Fibroblast of skin of left biceps (primary cell): ENCODE measurements at places on chromosomes 3 and 15.
A peak's percentile ranks its signal among the peaks of the same experiment; 100 is the strongest.

GRCh38 chr15:40420071-40420713, 14.6 kb downstream of the IVD start:
- no peak for DNase-seq

GRCh38 chr15:65829130-65829764, 37.2 kb upstream of the DENND4A start:
- DNase-seq, result no peak

DNA sequence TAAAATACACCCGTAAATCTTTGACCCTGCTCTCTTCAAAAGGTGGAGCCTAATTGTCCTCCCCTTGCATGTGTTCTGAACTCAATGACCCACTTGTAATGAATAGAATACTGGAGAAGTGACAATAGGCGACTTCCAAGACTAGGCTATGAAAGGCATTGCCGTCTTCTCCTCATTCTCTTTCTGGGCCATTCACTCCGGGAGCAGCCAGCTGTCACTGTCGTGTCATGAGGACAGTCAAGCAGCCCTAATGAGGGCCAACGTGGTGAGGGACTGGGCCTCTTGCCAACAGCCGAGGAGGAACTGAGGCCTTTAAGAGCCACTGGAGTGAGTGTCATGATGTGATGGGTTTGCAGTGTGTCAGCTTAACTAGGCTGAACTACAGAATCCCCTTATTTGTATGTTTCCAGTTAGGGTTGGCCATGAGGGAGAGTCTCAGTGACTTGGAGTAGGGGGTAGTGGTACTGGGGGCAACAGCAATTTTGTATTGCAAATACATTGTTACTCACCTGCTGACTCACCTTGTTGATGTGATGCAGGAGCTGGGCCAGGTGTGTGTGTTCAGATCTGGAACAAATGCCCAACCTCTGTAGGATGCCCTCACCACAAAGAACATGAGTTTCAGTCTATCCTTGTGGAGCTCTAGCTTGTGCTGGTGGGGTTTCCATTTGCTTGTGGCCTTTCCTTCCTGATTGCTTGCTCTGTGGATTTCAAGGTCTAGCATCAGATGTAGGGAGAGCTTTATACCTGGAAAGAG, 188.5 kb upstream of the PROK2 start:
- no peak for DNase-seq

GRCh38 chr3:168834558-168834957, 738.8 kb upstream of the GOLIM4 start:
- no peak for DNase-seq

- DNase-seq, result no peak
These were observed 150.5 kb upstream of the PRR20G start for GRCh38 chr3:127438371-127438770.

DNA sequence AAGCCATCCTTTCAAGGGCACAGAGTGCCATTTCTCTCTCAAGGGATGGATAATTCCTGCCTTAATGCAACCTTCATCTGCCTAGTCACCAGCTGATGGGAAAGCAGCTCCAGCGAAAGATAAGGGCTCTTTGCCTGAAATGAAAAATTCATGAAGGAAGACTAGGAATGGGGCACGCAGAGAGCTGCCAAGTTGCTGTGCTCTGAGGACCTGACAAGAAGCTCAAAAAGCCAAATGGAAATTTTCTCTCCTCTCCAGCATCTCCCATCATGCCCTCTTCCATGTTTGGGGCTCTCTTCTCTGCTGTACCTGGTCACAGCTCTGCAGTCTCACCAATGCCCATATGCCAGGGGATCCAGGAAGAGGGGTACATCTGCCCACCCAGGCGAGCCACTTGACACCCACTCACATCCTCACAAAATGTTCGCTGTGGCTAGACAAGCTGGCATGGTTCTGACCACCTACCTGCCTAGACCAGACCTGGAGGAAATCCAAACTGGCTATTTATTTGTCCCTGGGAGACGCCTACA, 29.3 kb upstream of the ABHD2 start:
- DNase-seq, result no peak

DNA sequence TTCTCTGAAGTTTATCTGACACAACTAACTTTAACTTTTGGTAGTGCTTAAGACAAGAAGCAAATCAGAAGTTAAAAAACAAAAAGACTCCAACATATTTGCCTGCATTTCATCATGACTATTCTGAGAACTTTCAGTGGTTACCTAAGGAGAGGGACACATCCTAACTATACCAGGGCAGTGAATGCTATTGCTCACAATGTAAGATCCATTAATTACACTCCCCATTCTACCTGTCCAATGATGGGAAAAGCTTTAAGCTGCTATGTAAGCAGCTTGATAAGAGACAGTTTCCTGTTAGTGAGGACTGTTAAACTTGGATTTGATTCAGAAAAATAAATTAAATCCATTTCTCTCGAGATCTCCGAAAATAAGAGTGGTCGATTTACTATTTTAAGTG, 37.5 kb downstream of the SERPINI1 start:
- DNase-seq, result no peak

DNA sequence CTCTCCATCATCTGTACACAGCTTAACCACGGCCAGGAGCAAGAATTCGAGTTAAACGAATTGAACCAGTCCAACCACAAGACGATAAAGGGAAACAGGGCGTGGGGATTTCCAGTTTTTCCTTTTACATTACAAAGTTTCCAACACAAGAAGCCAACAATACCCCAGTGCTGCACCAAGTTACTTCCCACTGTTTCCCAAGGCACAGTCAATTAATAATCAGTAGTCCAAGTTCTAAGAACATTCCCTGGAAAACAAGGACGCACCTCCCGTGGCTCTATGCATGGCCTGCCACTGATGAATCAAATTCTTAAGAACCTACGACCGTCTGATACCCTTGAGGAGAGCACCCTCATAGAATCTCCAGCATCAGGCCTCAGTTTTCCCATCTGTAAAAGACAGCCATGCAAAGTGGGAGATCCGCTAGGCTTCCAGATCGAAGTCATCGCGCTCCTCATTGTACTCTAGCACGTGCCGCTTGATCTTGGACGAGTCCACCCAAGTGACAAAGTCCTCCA, 774 bp downstream of the IMP3 start:
- no peak for DNase-seq

DNA sequence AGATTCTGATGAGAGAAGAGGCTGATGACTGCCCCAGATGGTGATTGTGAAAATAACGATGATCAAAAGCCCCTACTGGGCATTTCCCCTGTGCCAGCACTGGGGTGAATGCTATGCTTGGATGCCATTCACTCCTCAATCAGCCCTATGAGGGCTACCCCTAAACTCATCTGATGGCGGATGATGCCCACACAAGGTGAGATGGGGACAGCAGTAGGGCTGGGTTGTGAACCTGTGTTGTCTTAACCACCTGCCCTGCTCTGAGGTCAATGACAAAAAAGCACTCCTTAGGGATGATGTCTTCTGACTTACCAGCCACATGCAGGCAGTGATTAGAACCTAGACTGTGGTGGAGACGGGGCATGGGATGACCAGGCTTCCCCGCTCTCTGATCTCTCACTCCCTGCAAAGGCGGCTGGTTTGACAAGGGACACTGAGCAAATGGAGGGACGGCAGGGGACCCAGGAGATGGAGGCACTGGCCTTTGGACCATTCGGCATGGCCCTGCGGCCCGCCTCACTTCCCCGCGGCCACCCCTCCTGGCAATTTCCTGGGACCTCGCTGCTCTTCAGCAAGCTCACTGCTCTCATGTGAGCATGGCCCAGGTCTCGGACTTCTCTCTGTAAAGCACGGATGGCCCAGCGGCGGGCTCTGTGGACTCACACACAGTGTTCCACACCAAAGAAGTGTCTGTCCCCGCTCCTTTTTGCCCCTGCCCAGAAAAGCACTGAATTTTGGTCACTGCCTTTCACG, 251.4 kb upstream of the LYSMD4 start:
- DNase-seq, result no peak

- DNase-seq, result no peak
These were observed 21.7 kb downstream of the CLDN11 start for GRCh38 chr3:170440344-170440743.

DNA sequence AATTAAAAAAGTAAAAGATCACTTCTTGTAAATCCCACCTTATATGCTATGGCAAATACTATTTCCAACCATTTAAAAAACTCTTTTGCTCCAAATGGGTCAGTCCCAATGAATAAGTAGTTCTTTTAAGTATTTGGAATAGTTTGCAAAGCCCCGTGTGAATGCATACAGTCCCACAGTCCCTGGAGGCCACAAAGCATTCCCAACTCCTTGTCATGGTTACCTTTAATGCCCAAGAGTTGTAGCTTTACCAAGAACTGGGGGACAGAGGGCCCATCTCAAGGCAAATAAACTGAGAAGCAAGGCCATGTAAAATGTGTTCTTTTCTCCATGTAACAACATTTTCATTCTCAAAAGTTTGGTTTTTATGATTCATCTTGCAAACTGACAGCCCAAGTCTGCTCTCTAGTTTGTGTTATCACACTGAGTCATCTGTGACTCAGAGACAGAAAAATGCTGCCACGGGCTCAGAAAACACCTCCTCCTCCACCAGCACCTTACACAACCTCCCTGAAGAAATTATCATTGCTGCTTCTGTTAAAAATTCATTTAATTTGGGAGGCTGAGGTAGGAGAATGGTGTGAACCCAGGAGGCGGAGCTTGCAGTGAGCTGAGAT, 336.2 kb downstream of the ERC2 start:
- DNase-seq, result peak; percentile 85

DNA sequence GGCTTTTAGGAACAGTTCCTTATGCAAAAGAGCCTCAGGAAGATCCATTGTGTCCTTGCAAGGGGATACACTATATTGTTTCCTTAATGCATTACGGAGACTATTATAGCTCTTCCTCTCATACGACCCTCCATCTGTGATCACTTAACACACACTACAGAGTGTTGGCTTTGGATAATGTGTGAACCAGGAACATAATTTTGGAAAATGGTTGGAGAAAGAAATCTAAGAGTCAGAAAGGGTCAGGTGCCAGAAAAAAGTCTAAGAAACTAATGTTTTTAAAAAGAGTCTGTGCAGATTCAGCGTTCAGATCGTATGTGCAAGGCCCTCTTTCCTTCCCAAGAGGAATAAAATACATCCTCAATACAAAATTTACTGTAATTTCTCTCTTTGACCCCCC, 27.3 kb downstream of the LRRN1 start:
- DNase-seq, result no peak

- DNase-seq, result no peak
These were observed 294.2 kb downstream of the TIGIT start for GRCh38 chr3:114587986-114588385.
